ENCODE measurements at places on chromosomes 1 and 21.

DNA sequence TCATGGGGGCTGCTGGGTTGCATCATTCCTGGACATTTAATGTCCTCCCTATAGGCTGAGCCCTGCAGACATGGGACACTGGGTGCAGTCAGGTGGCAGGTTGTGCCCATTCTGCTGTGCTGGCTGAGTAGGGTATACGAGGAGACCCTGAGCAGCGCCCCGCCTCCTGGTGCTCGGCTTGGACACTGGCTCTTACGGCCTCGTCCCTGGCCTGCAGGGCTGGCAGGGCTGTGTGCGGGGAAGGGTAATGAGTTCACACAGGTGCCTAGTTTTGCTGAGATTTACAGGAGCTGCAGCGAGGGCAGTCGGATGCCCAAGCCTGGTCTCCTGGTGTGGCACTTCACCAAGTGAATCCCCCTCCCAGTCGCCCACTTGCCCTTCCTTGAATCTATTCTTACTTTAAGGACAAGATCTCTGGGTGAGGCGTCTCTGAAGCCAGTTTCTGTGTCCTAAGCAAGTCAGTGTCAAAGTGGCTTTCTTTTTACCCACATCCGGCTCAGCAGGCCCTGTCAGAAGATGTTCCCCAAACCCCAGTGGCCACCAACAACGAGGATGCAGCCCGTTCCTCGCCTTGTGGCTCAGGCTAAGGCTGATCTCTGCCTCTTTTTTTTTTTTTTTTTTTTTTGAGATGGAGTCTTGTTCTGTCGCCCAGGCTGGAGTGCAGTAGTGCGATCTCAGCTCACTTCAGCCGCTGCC is 73.2 kb downstream of the MAN1C1 start:
- no peak for DNase-seq

DNA sequence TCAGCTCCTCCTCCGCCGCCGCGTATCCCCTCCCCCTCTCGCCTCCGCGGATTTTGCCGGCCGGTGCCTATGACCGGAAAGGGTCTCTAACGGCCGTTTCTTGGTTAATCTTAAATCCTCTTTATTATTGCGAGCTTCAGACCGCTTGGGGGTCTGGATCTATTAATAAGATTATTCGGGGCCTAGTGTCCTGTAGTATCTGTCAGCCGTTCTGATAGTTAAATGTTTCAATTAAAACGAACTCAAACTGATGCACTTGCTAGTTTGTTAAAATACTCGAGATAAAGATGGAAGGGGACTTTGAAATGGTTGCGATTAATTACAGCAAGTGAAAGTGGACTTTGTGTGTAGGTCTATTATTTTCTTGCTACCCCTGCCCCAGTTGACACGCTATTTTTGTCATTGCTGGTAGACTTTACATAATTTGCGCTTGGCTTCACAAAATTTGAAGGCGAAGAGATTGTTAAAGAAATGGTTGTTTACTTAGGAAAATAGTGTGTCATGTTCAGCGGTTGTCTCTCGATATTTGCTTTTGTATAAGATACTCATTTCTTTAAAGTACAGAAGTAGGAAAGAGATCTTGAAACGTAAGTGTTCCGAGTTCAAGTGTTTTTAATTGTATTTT is 779 bp downstream of the SON start:
- DNase-seq: no peak

GRCh38 chr1:48208251-48208650 is 14.3 kb upstream of the SLC5A9 start:
- DNase-seq: no peak

DNA sequence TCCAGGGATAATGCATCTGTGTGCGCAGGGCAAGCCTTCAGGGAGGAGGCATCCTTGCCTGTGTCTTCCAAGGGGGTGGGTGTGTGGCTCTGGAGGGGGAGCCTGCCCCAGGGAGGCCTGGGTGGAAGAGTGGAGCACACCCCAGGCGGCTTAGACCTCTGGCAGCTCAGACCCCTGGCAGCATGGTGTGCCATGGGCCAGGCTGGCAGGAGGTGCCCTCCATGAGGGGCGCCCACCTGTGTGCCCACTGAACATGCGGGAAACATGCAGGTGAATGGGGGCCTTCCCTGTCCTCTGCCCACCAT is 1.1 kb upstream of the PANK4 start:
- DNase-seq: no peak

DNA sequence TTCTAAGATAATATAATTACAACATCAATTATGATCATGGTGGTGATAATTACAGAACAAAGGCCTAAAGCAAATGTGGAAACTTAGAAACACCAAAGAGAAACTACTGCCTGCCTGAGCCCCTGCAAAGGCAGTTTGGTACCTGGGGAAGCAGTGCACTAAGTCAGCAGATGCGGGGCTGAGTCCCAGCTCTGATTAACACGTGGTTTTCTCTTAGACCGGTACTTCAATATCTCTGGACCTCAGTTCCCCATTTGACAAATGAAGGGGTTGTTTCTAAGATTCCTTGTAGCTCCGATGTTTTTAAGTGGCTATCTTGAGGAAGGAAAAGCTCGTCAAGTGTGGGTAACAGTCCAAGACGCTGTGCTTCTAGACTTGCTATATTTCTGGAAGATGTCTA is 16.7 kb upstream of the PLEKHA6 start:
- no peak for DNase-seq

DNA sequence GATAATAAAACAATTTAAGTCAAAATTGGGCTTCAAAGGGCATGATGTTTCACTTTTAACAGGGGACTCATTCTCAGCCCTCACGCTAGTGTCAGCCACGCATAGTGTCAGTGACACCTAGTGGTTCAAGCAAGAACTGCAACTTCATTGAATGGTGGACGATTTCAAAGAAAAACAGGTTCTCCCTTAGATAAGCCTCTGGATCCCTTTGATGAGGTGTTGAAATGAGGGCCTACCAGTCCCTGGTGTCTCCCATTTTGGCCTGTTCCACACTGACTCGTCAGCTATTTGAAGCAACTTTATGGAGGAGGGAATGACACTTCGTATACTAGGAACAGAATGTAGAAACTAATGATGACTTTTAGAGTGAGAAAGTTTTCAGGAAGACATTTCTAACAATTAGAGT is 56.2 kb downstream of the FCRL5 start:
- peak; percentile 31 for DNase-seq

DNA sequence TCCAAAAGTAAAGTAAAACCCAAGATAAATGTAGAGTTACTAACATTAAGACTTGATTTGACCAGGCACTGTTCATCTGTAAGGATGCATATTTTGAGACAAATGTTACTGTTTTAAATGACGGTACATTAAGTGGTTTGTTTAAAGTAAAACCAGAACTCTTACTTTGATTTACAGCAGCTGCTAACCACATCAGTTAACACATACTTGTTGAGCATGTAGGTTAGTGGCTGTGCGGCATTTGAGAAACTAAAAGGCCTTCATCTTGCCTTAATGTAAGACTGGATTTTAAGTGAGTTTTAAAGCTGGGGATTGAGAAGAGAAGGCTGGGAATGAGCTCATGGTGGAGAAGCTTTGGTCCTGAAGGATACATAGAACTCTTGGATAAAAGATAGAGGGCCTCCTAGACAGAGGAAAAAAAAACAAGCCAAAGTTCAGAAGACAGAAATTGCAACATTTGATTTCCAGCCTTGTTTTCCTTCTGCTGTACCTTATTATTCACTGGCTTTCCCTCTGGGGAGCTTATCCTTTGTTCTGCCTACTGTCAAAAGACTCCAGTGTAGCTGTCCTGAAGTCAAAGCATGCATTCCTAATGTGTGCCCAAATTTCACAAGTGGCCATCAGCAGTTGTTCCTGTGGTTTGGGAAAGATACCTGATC is 66.6 kb downstream of the MTR start:
- DNase-seq: no peak

GRCh38 chr1:186183970-186184628 is 191.0 kb downstream of the TPR start:
- DNase-seq: no peak

DNA sequence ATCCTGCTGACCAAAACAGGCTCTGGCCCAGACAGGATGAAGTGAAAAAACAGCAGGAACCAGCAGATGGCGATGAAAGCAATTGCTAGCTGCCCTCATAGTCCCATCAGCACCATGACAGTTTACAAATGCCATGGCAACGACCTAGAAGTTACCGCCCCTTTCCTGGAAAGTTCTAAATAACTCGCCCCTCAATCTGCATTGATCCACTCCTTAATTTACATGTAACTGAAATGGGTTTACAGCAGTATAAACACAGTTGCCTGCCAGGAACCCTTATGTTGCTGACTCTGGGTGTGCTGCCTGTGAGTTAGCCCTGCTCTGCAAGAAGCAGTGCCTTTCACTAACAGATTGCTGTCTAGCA is 65.5 kb upstream of the CR1L start:
- DNase-seq: peak; percentile 36

GRCh38 chr1:47192458-47193384 is 2.9 kb upstream of the PDZK1IP1 start:
- peak; percentile 75 for DNase-seq

- no peak for DNase-seq
Observed at GRCh38 chr21:27033471-27033870, 66.6 kb upstream of the ADAMTS5 start.

GRCh38 chr1:231396643-231397042 is 25.4 kb downstream of the EGLN1 start:
- no peak for DNase-seq

GRCh38 chr1:23727362-23727811 is 15.9 kb upstream of the ELOA start:
- DNase-seq: no peak

GRCh38 chr1:228488125-228488817 is 1.1 kb downstream of the RNF187 start:
- no peak for DNase-seq

- DNase-seq: no peak
Observed at GRCh38 chr1:178688244-178688643, 36.8 kb upstream of the RALGPS2 start.
